ENCODE measurements at places on chromosomes 16 and 17.
A peak's percentile ranks its signal among the peaks of the same experiment; 100 is the strongest.

DNA sequence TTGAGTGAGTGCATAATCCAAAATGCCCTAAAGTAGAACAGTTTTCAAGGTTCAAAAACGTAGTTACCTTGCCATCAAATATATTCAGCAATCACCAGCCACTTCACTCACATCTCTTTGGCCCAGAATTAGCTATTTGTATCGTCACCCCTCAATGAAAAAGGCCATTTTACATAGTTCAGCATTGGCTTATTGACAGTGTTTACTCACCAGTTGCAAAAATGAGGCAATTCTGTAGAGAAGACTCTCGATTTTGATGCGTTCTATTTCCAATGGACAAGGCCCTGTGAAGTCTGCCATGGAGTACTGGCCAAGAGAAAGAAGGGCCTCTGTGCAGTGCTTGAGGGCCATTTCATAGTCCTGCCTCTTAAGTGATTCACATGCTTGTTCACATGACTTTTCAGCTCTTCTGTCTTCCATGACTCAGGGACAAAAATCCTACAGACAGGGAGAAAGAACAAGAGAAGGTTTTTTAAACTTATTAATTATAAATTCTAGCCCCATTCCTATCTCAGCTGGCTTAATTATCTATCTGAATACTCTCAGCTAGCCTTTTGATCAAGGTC lies 26.5 kb downstream of the HELZ start:
- no peak overlapping the region for H3K4me3 ChIP-seq
- H3K27me3 ChIP-seq: no peaks in the 10 kb centered on the region
- no peak for DNase-seq
- H3K27ac ChIP-seq: no peak overlapping the region

- peaks cover 17% of the 10 kb centered on the region for H3K36me3 ChIP-seq
- H3K4me3 ChIP-seq: peak overlapping the region; percentile 60
Observed at GRCh38 chr16:89973235-89973634, 24.7 kb downstream of the DEF8 start.

- no peak overlapping the region for H3K27ac ChIP-seq
- no peaks in the 10 kb centered on the region for H3K27me3 ChIP-seq
- H3K4me1 ChIP-seq: peaks cover 4% of the 10 kb centered on the region
- DNase-seq: no peak
- H3K36me3 ChIP-seq: peaks cover 60% of the 10 kb centered on the region
Observed at GRCh38 chr16:75035410-75035968, 36.7 kb downstream of the ZNRF1 start.

DNA sequence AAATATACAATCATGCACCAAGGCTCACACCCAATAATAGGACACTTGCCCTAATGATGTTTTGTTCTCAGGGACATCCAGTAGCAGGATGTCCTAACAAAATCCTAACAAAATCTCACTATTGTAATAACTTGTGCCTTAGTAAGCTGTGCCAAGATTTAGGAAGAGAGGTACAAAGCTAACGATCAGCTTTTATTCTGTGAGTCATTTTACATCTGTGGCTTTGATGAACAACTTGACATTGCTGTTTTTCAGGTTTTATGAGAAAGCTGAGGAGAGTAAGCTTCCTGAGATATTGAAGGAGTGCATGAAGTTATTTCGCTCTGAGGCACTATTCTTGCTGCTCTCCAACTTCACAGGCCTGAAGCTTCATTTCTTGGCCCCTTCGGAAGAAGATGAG lies 18.9 kb downstream of the OGFOD1 start:
- peaks cover 94% of the 10 kb centered on the region for H3K36me3 ChIP-seq
- H3K4me3 ChIP-seq: no peak overlapping the region

DNA sequence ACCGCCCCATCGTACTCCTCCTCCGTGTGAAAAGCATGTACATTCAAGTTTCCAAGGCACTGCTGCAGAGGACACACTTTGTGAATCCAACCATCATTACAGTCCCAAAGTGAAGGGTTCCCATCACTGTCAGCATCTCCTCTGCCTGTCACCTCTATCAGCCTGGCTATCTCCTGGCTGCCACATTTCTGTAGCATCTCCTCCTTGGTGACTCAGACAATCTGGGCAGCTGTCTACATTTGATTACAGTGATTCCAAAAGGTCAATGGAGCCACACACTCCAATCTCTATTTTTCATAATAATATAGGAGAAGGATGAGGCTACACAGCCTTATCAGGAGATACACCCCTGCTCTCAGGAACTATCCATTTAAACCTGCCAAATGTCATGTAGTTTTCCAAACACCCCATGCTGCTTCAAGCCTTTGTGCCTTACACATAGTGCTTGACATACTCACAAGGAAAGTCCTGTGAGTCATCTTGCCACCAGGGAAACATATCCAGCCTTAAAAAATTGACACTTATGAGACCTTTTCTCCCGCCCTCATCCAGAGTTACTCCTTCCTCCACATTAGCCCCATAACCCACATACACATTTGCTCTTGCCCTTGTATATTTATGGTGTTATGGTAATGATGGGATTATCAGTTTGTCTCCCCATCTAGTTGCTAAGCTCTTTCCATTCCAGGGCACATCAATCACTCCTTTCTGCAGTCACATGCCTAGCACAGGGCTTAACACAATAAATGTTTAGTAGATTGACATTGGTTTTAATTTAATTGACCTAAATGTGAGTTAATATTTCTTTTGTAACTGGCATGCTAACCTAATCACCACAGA lies 250.1 kb upstream of the CDH5 start:
- H3K4me1 ChIP-seq: no peaks in the 10 kb centered on the region
- H3K4me3 ChIP-seq: no peak overlapping the region
- H3K36me3 ChIP-seq: no peaks in the 10 kb centered on the region

GRCh38 chr16:54654429-54654828 lies 276.2 kb upstream of the IRX5 start:
- H3K4me3 ChIP-seq: no peak overlapping the region
- H3K4me1 ChIP-seq: no peaks in the 10 kb centered on the region
- H3K36me3 ChIP-seq: no peaks in the 10 kb centered on the region
- no peak for DNase-seq
- no peak overlapping the region for H3K27ac ChIP-seq

DNA sequence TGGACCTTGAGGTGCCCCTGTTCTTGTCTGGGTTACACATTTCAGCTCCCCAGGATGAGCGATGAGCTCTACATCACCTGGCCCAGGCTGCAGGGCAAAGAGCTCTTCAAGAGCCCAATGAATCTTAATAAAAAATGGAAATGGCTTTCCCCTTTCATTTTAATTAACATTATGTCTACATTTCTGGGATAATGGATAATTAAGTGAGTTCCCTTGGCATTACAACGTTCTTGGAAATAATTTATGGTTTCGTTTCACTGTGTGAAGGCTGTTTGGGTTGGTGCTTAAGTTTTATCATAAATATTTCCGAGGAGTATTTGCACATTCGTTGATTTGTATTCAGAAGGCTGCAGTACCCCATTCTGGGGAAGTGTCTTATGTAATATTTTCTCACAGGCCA lies 678.3 kb upstream of the EEF2KMT start:
- H3K4me3 ChIP-seq: no peak overlapping the region
- H3K27me3 ChIP-seq: no peaks in the 10 kb centered on the region
- no peak for DNase-seq
- no peaks in the 10 kb centered on the region for H3K4me1 ChIP-seq
- no peak overlapping the region for H3K27ac ChIP-seq

All from DND-41 (cell line).